ENCODE measurements at places on chromosomes 1 and 21.
A peak's percentile ranks its signal among the peaks of the same experiment; 100 is the strongest.

GRCh38 chr21:30710499-30710898, 8.1 kb downstream of the KRTAP21-3 start:
- no peak for DNase-seq

GRCh38 chr1:55997536-55997935, 581.8 kb downstream of the PLPP3 start:
- DNase-seq = no peak

DNA sequence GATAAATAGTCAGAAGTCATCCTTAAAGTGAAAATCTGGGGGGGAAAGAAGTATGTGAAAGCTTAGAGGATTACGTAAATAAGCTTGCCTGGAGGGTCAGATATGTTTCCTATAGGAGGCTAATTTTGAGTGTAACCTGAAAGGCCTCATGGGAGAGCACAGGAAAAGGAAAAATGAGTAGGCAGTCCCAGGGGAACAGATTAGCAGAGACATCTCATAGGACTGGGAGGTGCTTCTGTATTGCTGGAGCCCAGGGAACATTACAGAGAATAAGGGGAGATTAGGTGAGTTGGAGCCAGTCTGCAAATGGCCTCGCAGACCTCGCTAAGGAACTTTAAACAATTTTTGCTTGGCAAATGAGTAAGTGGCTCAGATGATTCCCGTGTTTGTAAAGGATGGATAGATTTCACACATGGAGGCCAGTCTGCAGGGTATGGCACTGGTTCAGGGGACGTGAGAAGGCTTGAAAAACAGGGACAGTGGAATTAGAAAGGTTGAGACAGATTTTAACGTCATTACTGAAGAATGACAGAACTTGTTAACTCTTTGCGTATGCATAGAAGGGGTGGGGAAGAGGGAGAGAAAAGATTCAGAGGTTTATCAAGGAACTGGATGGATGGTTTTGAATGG, 149.1 kb downstream of the GREM2 start:
- DNase-seq = no peak

- DNase-seq = peak; percentile 94
Measured at GRCh38 chr1:204340081-204340889, 19.4 kb downstream of the PLEKHA6 start.

Measured in NCI-H774 (cell line).